Kidney (tissue), 22 donors: ENCODE measurements at places on chromosomes 12 and 14. TPM values are rescaled to one million over a fixed set of nuclear protein-coding genes. Genes with fewer than 3 reads are reported as not detected.

Gene SALL2
- 8.8 TPM for total RNA-seq

GRCh38 chr12:9760699-9761418 is at the start of gene CD69:
CD69 (minus strand) TSS chr12:9760901; CDS start chr12:9760820, 81 bp downstream.
- no peak within 1 kb of the TSS for H3K4me3 ChIP-seq
- peak; percentile 28 for DNase-seq
- no peaks in the 10 kb centered on the region for H3K36me3 ChIP-seq
- no peaks in the 10 kb centered on the region for H3K27me3 ChIP-seq

GRCh38 chr14:91754819-91755218 is 22.9 kb upstream of the CATSPERB start:
- H3K4me1 ChIP-seq, result no peaks in the 10 kb centered on the region
- no peaks in the 10 kb centered on the region for H3K36me3 ChIP-seq
- DNase-seq, result peak; percentile 19
- H3K4me3 ChIP-seq, result no peak overlapping the region
- no peaks in the 10 kb centered on the region for H3K27me3 ChIP-seq
- no peak overlapping the region for H3K27ac ChIP-seq

Gene LRP1-AS
- total RNA-seq, result not detected

GRCh38 chr12:80316222-80316621 is 127.8 kb upstream of the PTPRQ start:
- H3K4me3 ChIP-seq, result no peak overlapping the region
- no peak for DNase-seq
- H3K36me3 ChIP-seq, result no peaks in the 10 kb centered on the region
- no peaks in the 10 kb centered on the region for H3K4me1 ChIP-seq
